IPS DF 19.7 (cell line): ENCODE measurements at places on chromosomes 7 and 10.

GRCh38 chr10:48672596-48673265, 11.9 kb upstream of the WDFY4 start:
- no peak for DNase-seq

DNA sequence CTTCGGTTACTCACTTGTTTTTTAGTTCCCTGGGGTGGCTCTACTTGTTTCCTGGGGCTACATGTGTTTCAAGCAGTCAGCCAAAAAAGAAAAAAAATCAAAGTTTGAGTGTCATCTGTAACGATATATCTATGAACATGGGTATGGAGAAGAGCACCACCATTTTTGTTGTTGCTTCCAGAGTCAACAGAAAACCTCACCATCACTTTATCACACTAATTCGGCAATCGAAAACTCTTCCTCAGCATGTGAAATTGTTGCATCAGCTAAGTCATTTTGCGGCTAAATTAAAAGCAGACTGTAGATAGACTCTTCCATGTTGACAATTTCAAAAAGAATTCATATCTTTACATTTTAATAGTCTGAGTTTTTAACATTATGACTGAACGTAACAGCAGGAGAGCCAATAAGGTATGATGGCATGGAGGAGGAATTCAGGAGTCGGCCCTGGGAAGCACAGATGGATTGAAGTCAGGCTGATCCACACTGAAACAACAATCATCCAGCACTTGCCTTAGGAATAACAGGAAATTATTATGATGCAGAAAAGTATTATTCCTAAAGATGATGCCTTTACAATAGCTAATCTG, 455.7 kb upstream of the KLF6 start:
- no peak for DNase-seq

DNA sequence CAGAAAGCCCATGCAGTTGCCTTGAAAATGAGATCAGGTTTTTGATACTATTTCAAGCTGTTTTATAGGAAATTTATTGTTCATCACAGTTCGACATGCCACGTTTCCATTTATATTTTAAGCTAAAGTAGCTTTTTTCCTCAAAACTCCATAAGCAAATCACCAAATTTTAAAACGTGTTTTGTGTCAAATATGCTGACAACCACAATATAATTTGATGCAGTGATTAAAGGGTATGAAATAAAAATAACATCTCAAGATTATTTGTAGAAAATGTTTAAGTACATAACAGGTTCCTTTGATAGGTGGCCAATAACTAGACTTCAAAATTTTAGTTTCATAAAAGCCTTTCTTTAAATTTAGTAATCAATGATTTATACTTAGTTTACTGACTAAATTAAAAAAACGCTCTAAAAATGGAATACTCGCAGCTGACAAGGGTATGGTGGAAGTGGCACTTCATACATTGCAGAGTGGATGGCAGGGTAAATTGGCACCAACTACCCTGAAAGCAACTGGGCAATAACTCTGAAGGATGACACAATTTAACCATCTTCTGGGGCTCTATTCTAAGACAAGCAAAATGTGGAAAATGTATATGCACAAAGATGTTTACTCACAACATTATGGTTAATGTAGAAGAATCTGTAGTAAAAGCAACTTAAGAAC, 481.6 kb downstream of the TNS3 start:
- DNase-seq, result no peak

DNA sequence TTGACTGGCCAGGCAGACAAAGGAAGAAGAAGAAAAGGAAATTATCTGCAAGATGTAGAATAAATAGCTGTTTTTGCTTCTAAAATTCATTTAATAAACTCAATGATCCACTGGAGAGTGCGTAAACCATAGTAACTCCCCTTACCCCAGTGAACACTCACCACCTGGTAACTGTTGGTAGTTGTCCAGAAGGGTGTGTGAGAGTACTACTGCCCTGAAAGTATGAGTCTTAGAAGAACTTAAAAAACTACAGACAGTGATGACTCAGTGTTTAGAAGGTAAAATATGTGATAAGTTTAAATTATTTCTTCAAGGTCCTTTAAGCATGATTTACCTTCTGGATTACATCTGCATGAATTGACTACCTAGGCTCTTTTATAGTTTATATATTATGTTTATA, 53.0 kb upstream of the SEMA3A start:
- DNase-seq, result no peak
